ENCODE measurements at places on chromosomes 2 and 18.

- no peak for DNase-seq
These were observed 64.7 kb downstream of the CCDC178 start for GRCh38 chr18:33375829-33376228.

DNA sequence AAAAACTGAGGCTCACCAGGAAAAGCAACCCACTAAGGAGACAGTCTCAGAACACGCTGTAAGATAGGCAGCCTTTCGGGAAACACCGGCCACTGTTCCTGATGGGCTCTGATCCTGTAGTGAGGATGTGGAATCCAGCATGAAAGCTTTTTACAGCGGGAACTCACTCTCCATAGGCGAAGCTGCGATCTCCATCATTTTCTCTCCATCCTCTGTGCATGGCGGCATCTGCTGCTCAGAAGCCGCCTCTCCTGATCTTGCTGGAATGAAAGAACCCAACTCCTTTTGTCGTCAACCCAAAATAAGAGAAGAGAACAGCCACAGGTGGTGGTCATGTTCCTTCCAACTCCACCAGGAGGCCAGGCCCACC lies 49.9 kb downstream of the TMEM18 start:
- DNase-seq: no peak

DNA sequence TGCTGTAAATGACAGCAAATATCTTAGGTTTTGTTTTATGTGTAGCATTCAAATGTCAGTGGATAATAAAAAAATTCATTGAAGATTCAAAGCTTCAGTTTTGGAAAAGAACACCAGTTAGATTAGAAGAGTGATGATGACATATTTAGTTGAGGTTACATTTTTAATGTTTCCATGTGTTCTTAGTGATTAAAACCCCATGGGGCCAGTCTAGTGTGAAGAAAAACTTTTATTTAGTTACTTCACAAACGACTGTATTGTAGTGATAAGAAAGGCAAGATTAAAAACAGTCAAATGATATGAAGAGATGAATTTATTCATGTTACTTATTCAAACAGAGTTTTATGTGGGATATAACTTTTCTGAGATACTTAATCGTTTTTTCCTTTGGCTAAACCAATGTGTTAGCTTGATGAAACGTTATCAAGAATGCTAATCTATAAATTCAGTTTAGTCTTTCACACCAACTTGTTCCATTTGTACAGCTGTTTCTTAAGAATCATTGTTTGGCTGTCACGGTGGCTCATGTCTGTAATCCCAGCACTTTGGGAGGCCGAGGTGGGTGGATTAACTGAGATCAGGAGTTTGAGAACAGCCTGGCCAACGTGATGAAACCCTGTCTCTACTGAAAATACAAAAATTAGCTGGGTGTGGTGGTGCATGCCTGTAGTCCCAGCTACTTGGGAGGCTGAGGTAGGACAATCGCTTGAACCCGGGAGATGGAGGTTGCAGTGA lies 11.6 kb downstream of the BMPR2 start:
- no peak for DNase-seq

DNA sequence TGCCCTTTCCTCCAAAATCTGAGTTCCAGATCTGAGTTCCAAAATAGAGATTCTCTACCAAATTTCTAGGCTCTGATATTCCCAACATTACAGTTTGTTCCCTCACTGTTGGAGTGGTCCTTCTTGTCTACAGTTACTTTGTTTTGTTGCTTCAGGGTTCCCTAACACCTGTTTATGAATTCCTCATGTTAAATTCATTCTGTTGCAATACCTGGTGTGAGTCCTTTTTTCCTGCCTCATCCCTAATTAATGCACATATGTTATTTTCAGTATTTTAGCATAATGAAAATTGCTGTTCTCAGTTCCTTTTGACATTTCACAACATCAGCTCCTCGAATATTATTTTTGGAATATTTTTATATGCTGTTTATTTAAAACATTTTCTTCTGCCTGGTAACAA lies 16.2 kb downstream of the SERPINB13 start:
- DNase-seq: no peak

DNA sequence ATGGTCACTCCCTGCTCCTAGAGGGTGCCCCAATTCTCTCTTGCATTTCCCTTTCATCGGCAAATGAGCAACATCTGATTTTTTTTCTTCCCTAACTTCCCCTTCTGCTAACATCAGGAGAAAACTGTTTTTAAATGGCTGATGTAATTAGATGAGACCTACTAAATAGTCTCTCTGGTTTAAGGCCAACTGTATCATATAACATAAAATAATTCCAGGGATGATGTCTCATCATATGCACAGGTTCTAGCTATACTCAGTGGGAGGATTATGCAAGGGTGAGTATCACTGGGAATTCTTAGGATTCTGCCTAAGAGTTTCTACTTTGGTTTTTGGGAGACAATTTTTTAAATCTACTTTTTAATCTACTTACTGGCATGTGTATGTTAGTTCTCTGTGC lies 193.4 kb downstream of the PARD3B start:
- no peak for DNase-seq

GRCh38 chr2:13917958-13918357 lies 714.6 kb upstream of the LRATD1 start:
- DNase-seq: peak; percentile 1

DNA sequence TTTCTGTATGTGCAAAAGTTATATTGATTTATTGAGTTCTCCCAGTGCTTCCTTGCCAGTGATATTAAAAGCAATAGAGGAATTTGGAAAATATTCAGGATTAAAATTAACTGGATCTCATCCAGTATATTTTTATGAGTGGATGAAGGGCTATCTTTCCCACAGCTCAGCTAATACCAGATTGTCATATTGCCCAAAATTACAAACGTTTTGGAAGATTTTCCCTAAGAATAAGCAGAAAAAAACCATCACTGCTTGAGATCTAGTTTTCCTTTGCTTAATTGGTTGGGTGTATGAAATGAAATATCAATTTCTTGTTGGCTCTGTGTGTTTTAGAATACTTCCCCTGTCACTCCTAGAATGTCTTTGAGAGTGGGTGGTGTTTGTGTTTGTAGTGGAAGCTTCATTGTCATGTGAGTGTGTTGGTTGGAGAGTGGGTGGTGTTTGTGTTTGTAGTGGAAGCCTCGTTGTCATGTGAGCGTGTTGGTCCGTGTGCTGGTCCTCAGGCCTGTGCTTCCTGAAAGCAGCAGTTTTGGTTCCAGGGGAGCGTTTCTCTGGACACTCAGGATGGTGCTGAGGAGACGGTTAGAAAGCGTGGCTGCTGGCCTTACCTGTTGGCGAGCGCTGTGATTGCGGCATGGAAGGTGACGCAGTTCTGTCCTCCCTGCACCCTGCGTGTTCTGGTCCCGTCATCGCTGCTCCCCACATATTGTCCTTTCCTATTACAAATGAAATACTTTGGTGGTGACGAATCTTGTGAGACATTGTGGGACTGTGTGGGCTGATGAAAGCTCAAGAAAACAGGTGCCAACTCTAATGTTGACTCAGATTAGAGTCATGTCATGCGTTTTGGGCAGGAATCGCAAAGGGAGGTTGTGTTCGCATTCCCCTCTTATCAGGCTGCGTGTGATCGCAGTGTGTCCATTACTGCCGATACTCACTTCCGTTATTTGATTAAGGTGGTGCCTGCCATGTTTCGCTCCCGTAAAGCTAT lies 12.4 kb downstream of the ASB1 start:
- DNase-seq: peak; percentile 91
